Activated naive CD8-positive, alpha-beta T cell treated with anti-CD3 and anti-CD28 coated beads for 36 hours (primary cell): ENCODE measurements at places on chromosomes 3 and 15.

GRCh38 chr3:115974940-115975339 lies 351.6 kb downstream of the GAP43 start:
- no peak for DNase-seq

DNA sequence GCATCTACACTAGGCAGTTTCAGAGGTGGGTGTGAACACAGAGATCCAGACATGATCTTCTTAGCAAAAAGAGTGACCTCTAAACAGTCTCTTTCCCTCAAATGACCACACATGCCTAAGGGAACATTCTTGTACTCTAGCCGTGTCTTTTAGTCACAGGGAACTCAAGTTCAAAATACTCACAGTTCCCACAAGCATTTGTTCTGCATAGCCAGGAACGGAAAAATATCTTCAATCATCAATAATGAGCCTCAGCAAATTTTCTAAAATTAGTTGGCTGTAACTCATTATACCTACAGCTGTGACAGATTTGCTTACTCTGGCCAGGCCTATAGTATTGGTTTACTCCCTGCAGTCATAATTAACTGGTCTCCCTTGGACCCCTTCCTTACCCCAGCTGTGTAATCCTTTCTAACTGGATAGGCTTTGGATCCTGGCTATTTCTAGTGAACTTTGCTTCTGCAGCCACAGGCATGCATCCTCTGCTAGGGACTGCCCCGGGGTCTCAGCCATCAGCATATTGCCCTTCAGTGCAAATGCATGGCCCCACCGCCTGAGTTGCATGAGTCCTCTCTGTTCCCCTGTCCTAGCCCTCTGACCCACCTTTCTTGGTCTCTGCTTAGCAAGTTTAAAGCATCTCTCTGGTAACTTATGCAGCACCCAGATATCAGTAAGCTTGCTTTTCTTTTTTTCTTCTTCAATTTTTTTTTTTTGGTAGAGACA lies 56.0 kb upstream of the HACD2 start:
- no peak for DNase-seq

DNA sequence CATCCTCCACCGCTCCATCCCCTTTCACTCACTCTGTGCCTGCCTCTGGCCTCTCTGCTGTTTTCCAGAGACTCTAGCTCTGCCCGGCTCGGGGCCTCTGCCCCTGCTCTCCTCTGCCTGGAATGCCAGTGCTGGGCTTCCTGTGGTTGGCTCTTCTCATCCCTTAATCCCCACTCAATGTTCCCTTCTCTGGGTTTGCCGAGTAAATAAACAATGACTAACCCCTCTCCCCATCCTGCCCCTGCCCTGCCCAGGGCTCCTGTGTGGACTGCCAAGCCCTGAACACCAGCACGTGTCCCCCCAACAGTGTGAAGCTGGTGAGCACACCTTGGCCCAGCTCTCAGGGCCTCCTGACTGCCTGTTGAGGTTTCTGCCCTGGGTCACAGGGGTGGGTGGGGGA lies 12.2 kb downstream of the STAB1 start:
- no peak for DNase-seq

DNA sequence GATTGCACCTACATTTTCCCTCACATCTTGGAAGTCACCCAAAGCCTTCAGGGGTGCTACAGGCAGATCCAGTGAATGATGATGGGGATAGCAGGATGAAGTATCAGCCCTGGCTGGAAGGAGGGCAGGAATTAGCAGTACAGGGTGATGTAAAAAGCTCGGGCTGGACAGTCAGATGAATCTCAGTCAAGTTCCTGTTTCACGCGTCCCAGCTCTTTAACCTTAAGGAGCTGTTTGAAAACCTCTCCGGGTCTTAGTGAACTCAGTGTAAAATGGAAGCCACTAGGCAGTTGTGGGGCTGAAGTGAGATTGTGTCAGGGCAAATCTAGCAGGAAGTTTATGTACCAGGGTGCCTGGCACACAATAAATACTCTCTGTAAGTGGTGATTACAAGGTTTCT lies 166.4 kb upstream of the PROK2 start:
- no peak for DNase-seq

GRCh38 chr15:97817276-97817890 lies 143.1 kb upstream of the ARRDC4 start:
- no peak for DNase-seq

DNA sequence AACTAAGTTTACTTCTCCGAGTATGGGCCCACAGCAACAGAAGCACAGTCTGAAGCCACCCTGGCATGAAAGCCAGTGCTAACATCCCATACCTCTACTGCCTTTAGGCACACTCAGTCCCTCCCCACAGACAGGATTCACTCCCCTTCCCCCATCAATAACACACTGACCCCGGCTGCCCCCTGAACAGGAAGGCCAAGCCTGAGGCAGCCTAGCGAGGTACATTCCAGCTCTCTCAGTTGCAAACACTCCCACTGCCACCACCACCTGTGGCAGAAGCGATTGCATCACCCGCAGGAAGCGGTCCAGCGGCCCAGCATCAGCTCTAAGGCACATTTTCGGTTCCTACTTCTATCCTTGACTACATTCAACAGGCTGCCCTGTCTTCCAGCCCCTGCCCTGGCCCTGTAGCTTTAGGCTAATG lies 7.0 kb upstream of the BMF start:
- DNase-seq = peak; percentile 66

DNA sequence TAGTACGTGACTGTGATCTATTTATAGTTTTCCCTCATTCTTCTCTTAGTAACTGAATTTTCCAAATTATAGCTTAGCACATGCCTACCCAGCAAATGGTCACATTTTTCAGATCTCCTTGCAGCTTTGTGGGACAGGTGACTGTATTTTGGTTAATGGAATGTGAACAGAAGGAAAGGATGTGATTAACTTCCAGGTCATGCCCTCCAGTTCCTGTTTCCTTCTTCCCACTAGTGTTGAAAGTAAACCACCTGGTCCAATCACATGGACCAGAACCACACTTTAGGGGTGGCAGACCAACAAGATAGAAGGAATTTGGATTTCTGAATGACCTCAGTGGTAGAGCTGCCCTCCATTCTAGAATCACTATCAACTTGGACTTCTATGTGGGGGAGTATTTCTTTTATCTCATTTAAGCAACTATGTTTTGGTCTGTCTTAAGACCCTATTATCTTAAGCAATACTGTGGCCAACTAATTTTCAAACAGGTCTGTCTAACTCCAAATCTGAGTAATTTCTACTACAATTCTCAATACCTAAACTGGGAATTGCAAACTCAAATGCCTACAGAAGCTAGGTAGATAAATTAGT lies 76.0 kb upstream of the TSC22D2 start:
- no peak for DNase-seq
